ENCODE measurements at places on chromosomes 11 and 22.

DNA sequence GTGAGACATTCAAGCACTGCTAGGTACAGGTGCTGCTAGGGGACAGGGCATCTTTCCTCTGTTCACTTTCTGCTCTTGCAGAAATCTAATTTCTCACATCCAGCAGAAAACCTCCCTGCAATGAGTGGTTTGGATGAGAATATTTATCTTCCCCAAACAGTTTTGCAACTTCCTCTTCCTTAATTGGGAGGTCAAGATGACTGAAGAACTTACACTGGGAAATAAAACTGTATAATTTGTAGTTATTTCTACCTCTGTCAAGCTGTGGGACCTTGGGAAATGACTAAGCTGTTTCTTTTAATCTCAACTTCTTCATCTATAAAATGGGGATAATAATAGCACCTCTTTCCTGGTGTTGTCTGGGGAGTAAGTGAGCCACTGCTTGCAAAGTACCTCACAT is 69.8 kb downstream of the PRR5L start:
- no peak for DNase-seq

GRCh38 chr11:19232910-19233503 is 7.7 kb downstream of the E2F8 start:
- no peak for DNase-seq

GRCh38 chr11:35390737-35391682 is 28.3 kb downstream of the SLC1A2 start:
- no peak for DNase-seq

DNA sequence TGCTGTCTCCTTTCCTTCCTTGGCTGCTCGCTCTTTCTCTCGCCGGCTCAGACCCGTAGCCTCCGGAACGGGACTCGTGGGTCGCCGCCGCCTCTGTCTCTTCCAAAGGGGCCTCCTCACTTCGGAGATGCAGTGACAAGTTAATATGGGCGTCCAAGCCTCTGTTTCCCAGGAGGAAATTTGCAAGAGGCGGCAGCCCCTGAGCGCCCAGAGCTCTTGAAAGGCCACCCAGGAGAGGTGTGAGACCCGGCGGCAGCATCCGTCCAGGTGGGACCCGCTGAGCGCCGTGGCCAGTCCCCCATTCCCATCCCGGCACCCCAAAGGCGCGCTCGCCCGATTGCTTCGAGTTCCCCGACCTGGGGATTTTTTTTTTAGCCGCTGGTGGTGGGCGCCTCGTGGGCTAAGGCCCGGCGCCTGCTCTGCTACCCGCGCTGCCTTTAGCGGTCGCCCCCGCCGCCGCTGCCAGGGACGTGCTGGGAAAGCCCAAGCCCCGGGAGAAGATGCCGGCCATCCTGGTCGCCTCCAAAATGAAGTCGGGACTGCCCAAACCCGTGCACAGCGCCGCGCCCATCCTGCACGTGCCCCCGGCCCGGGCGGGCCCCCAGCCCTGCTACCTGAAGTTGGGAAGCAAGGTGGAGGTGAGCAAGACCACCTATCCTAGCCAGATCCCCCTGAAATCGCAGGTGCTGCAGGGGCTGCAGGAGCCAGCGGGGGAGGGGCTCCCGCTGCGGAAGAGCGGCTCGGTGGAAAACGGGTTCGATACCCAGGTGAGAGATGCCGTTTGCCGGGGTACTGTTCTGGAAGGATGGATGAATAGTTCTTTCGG is 772 bp downstream of the NAV2 start:
- no peak for DNase-seq

Data from stimulated activated CD4-positive, alpha-beta T cell treated with anti-CD3 and anti-CD28 coated beads, TNF-alpha, amount 100 ng/mL, for 1 hour (primary cell).